ENCODE measurements at places on chromosomes 7 and 10.

- DNase-seq = no peak
These were observed 414.5 kb upstream of the COBL start for GRCh38 chr7:51731075-51731474.

DNA sequence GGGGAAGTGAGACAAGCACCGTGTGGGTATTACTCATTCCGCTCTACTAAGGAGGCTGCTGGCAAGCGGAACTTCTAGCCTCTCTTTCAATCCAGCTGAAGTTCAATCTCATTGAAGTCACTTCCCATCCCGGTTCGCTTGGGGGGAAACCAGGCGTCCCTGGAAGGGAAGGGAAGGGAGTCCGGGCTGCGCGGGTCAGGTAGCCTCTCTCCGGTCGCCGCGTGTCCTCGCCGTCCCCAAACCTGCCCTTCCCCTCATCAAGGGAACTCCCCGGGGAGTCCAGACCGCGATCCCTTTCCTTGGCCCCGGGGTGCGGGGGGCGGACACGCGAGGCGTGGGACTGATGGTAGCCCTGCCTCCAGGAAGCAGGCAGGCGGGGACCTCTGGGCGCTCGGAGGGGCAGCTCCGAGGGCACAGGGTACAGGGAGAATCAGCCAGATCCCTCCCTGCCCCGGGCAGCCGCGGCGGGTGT is 598 bp upstream of the ZEB1 start:
- DNase-seq = peak; percentile 64

DNA sequence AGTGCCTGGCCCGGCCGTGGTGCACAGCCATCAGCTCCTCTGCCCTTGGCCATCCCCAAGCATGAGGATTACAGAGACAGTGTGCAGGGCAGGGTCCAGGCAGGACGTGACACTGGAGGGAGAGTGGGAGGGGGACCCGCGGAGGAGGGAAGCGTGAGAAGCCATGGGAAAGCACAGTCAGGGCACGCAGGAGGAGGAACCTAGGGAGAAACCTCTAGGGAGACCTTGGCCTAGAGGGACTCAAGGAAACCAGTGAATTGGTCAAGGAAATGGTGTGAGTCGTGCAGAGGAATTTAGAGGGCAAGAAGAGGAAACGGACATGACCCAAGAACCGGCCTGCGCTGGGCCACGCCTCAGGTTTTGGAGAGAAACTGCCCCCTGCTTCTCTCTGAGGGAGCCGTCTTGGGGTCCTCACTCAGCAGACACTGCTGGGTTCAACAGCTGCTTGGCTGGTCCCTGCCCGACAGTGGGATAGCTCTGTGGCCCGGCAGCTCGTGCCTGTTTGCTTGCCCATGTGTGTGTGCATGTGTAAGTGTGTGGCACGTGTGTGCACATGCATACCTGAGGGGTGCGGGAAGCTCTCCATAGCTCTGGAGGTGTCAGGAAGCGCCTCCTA is 3.2 kb downstream of the OPN4 start:
- DNase-seq = no peak

DNA sequence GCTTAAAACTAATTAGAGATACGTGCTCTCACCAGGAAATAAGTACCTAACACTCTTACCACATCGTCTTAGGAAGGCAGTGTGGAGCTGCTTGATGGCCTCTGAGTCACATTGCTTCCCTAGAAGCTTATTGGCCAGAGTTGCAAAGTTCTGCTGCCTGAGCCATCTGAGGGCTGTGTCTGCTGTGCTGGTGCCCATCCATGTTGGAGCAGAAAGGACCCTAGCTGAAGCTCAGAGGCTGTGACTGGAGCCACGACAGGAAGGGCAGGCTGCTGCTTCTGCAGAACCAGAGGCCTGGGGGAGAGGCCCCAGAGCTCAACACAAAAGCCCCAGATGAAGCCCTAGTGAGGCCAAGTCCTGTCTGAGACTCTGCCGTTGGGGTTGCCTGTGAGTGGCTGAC is 64.8 kb upstream of the IGFBP3 start:
- no peak for DNase-seq

GRCh38 chr10:16944402-16944801 is 127.2 kb upstream of the RSU1 start:
- DNase-seq = no peak

DNA sequence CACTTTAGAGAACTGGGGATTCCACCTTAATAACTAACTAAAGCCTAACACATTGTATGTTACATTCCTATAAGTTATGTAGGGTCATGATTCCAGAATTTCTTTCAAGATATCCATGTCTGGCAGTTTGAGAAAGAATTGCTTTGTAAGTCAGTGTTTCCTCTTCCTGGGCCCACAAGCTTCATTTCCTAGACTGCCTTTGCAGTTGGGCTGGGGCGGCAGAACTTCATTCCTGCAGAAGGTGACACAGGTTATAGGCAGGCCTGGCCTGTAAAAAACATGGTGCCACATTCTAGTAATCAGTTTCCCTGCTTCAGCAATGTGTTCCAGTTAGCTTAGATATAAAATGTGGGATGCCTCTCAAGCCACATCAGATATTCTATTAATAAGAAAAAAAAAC is 184.2 kb upstream of the NOBOX start:
- no peak for DNase-seq

- DNase-seq = no peak
These were observed 59.4 kb downstream of the GCC1 start for GRCh38 chr7:127525866-127526480.

DNA sequence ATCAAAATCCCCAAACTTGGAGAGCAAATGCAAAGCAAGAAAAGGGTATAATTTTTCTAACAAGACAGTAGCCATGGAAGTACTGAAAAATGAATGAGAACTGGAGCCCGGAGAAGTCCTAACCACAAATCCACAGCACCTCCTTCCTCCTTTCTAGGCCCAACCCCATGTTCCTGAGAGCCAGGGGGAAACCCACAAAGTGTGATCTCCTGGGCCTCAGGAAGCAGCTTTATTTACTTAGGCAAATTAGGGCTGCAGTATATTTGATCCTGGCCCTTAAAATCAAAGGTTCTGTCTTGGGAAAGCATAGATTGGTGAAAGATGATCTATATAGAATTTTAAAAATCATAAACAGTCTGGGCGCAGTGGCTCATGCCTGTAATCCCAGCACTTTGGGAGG is 103.0 kb downstream of the DOCK4 start:
- no peak for DNase-seq

DNA sequence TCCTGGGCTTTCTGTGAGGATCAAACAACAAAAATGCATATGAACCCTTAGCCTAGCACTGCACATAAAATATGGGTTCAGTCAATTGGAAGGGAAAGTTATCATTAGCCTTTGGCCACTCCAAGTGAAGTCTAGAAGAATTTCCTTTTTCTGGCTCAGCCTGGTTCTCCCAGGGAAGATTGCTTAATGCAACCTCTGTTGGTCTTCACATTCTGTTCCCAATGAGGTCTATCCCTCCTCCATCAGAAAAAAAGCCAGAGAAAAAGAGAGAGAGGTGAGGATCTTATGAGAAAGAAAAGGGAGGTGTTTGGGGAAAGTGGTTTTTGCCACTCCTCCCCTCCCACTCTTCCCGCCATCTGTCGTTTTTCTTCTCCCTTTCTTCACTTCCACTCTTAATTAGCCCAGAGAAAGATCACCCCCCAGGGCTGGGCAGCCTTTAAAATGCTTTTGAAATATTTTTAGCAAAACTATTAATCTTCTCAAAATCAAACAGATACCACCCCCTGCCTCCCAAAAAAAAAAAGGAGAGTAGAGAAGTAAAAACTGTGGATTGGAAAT is 31.1 kb downstream of the CPVL start:
- DNase-seq = no peak

DNA sequence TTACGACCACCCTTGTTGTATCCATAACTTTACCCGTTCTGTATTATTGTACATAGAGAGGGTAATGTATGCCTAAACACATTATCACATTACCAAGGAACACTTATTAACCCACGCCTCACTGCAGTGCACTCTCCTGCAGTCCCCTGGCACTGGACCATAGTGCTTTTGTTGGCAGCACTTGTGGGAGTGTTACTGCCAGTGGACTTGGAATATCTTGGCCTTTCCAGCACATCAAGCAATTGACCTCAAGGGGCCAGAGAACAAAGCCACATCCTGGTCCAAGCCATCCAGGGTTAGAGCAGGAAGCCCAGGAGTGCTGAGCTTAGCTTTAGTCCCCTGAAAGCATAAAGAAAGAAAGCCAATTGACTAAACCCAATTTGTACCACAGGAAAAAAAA is 304.2 kb downstream of the PCDH15 start:
- DNase-seq = no peak

DNA sequence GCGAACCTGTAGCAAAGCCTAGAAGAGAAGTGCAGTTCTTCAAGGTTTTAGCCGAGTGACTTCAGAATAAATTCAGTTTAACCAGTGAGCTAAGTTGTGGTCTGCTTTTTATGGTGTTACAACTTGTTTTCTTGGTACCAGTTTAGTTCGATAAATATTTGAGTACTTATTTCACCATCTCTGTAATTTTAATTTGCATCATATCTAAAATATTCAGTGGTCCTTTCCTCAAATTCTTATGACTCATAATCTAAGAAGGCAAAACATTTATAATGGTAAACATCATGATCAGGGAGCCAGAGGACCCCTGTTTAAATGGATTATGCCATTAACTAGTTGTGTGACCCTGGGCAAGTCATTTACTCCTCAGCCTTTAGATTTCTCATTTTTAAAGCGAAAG is 4.1 kb upstream of the BMPER start:
- DNase-seq = no peak

- no peak for DNase-seq
These were observed 152.6 kb upstream of the PRR15 start for GRCh38 chr7:29410996-29411395.

DNA sequence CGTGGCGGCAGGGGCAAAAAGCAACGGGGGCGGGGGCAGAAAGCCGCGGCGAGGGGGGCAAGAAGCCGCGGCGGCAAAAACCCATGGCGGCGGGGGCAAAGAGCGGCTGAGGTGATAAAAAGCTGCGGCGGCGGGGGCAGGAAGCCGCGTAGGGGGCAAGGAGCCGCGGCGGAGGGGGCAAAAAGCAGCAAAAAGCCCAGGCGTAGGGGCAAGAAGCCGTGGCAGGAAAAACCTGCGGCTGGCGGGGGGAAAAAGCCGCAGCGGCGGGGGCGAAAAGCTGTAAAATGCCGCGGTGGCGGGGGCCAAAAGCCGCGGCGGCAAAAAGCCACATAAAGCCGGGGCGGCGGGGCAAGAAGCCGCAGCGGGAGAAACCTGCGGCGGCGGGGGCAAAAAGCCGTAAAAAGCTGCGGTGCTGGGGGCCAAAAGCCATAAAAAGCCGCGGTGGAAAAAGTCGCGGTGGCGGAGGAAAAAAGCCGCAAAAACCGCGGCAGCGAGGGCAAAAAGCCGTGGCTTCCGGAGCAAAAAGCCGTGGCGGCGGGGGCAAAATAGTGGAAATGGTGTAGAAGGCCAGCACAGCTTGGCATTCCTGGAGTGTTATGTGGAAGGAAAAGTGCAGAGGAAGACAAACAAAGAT is 487.8 kb downstream of the ZNF33B start:
- no peak for DNase-seq

GRCh38 chr7:135160858-135161653 is 9.5 kb downstream of the CYREN start:
- DNase-seq = no peak

DNA sequence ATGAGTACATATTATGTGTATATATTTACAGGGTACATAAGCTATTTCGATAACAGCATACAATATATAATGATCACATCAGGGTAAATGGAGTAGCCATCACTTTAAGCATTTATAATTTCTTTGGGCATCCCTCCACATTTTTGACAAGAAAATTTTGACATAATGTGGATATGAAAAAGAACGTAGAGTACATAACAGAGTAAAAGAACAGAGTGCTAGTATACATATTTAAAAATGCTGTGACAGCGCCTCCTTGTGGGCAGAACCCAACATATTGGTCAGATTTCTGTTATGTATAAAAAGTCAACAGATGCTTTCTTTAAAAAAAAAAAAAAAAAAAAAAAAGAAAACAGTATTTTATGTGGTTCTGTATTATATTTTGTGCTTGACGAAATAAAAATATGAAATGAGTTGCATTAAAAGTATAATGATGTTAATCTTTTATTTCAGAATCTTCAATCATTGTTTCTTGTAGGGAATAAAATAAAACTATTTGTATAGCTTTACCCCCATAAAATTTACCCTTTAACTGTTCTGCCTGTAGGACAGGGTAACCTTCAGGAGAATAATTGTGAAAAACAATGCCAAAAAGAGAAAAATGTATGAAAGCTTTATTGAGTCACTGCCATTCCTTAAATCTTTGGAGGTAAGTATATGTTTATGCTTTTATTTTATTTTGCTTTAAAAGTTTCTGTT is 18.3 kb upstream of the HBP1 start:
- DNase-seq = peak; percentile 52

DNA sequence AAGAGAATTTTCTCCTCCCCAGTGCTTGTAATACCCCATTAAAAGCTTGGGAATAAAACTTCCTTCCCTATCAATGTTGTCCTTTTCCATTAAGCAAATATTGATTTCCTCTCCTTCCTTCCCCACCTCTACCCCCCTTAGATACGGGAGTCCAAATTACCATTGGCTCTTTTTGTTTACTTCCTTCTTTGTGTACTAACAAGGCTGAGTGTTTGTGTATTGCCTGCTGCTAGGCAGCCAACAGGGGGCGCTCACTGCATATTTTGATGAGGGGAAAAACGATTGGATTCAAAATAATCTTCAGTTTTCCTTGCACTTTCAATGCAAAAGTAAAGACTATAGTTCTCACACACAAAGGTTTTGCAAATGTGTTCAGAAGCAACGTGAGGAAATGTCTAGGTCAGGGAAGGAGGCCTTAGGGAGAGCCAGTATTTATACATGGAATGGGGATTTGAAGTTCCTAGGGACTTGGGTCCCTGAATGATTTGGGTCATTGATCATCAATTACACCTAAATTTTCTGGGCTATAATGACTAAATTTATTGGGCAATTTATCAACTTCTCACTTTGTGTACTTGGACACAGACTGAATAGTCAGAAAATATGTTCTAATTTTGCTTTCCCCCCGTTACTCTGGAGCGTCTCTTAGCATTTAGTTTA is 23.6 kb upstream of the VPS41 start:
- DNase-seq = peak; percentile 39

- DNase-seq = no peak
These were observed 25.5 kb upstream of the C10orf105 start for GRCh38 chr10:71744897-71745663.

DNA sequence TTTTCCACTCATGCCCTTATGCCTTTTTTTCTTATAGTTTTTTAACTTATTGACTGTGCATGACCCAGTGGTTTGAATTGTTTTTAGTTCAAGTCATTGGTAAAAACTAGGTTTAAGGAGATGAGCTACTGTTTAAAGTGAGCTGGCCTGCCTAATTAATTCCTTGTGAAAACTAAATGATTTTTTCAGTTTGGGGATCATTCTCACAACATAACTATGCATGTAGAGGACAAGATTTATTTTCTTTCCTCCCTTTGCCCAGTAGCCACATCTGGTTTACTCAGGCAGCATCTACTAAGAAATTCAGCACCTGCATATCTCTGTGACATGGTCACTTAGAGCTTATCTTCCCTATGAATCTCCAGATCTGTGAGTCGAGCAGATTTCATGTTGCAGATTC is 1.7 kb downstream of the ADO start:
- no peak for DNase-seq

DNA sequence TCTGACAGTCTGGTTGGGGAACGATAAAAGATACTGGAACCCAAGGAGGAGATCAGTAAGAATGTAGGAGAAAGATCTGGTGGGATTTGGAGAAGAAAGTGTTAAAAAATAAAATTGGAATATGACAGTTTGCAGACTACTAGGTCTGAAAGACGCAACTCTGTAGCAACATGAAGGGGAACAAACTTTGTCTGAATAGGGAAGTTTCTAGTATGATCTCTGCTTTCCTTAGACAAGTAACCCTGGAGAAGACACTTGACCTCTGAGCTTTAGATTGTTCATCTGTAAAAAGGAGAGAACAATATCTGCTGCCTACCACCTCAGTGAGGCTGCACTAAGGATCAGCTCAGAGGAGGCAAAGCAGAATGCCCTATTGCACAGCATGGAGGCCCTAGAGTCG is 3.0 kb upstream of the PRSS1 start:
- DNase-seq = no peak

Data from T-helper 1 cell (primary cell).